ENCODE measurements at places on chromosomes 6 and 20. TPM values are rescaled to one million over a fixed set of nuclear protein-coding genes. Genes with fewer than 3 reads are reported as not detected.

DNA sequence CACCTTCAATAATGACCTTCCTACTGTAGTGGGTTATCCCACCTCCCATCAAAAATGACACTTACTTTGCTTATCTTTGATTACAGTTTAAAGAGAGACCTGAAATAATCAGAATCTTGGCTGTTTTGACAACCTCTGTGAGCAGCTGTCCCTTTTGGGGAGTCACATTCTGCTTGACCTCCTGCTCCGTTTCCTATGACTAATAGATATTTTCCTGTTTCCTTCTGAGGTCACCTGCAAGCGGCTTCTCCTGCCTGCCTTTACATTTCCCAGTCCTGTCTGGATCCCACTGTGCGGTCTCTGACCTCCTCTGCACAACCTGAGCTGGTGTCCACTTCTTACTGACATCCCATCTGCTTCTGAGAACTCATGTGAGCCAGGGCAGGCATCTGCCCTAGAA is 54.2 kb downstream of the TRAM2 start:
- DNase-seq, result peak; percentile 57

GRCh38 chr6:77686931-77687330 is 34.1 kb downstream of the MEI4 start:
- DNase-seq, result no peak

The MEP1A gene
- not detected for total RNA-seq

DNA sequence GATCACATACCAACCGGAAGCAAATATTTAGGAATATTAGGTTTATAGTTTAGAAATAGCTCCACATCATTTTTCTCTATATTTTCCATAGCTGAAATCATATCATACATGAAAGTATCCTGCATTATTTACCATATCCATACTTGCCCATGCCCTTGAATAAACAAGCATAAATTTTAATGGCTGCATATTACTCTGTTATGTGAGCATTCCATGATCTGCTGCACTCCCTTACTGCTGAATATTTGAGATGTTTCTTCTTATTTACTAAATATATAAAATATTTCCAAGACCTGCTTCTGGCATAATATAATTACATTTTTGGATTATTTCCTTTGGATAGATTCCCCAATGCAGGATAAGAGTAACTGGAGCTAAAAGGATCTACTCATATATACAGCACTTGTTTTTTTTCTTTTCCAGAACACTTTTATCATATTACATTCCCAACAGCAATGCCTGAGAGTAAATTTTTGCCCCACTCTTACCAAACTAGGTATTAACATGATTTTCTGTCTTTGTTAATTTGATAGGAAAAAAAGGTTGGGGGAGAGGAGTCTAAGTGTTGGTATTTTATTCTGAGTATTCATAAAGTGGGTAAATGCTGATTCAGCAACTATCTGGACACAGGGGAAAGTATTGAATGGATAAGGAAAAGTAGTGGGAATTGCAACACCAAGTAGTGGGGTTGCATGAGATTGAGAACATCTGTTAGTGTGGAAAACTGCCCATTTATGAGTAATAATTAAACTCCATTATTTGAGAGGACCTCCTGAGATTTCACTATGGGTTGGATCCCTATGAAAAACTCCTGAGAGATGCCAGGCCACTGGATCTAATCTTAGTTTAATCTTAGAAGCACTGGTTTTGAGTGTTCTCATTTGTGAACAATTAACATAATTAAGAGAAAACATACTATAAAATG is 76.0 kb downstream of the MAN1A1 start:
- peak; percentile 88 for DNase-seq

The RIPPLY2 gene
- not detected for total RNA-seq

GRCh38 chr20:25056690-25057233 is 1.2 kb downstream of the ACSS1 start:
- DNase-seq, result no peak

DNA sequence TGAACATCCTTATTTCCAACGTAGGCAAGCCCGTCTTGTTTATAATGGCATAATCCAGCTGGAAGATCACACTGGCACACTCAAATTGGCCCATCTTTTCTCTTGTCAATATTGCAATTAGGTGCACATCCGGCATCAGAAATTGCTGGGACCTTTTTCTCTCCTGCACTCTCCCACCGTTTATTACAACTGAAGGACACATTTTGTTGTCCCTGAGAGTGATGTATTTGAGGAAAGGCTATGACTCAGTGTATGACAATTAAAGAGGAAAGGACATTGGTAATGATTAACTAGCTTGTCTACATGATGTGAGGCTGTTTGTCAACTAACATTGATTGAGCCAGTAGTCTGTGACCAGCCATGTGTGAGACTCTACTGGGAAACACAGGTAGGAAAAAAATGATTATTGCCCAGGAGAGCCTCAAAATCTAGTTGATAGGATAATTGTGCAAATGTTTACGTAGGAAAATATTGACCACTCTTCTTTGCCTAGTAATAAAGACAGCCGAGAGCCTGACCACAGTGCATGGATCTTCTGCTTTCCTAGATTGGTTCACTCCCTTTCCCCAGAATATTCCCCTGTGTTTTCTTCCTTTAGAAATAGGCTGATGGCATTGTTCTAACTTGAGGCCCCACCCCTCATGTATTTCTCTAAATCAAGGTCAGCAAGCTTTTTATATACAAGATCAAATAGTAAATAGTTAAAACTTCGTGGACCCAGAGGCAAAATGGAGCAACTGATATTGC is 230.0 kb upstream of the BTBD3 start:
- DNase-seq, result no peak

DNA sequence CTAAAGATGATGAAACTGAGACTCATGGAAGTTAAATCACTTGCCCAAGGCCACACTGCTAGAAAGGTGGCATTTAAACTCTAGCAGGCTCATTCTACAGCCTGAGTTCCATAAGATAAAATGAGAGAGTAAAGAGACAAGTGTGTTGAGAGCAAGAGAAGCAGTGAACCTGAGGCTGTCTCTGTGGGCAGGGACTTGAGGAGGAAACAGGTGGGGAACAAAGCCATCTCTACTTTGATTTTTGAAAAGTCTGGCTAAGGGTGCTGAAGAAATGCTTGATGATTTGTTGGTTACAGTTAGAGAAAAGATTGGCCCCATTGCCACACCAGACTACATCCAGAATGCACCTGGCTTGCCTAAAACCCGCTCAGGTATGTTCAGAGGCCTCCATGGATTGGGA is 29.0 kb downstream of the GSS start:
- DNase-seq, result no peak

DNA sequence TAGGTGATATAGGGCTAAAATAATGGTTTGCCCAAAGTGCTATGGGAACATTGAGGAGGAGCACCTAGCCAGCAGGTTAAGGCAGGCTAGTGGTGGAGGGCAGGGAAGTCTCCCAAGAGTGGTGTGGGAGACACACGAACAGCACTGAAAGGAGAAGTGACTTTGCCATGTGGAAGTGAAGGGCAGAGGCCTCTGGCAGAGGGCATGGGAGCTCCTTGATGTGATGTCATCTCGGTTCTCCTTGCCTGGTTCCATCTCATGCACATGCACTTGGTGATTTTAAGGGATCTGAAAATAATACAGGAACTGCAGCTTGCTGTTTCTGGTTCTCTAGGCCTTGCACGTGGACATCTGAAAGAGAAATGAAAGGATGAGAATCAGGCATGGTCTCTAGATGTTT is 4.7 kb upstream of the MAP3K4 start:
- DNase-seq, result no peak

GRCh38 chr20:15674253-15675060 is 898.8 kb downstream of the KIF16B start:
- peak; percentile 19 for DNase-seq

GRCh38 chr6:25314509-25315175 is 35.5 kb downstream of the CARMIL1 start:
- DNase-seq, result no peak

- DNase-seq, result no peak
Observed at GRCh38 chr6:35036828-35037663, 104.1 kb downstream of the TCP11 start.

GRCh38 chr20:43558412-43559146 is at the start of gene SGK2:
SGK2 (plus strand) TSS chr20:43559027; CDS start chr20:43566496, 7,469 bp downstream.
- peak; percentile 29 for DNase-seq

GRCh38 chr20:64257107-64257757 is 1.7 kb downstream of the PCMTD2 start:
- no peak for DNase-seq

DNA sequence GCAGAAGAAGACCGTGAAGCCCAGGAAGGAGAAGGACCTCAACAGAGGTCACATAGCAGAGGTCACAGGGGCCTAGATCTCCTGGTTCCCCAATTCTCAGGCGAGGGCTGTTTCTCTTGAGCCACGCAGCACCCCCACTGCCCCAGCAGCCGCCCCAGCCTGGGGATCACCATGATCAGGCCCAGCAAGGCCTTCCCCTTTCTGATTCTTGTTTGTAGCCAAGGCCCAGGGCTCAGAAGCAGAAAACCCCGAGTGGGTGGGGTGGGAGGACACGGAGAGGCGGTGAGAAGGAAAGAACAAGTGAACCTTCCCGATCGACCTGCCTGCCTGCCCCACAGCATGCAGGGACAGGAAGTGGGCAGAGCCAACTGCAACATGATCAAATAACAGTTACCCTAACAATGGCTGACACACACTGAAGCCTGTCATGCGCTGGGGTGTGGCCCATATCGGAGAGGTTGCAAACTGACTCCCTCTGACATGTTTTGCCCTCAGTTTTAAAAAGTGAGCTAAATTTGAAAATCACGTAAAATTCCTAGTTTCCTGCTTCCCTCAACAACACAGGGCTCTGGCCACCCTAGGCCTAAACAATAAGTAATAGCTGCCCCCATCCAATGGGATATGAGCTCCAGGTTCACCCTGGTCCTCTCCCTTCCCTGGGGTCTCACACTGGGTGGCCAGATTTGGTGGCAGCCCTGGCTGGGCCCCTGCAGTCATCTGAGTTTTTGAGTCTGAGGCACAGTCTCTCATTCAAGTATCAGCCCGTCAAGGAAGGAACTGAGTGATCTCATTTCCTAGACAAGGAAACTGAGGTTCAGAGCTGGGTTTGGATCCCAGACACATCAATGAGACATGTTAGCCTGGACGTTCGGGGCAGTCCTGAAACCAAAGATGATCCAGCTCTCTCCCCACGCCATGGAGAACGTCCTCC is 6.5 kb downstream of the PEDS1 start:
- no peak for DNase-seq

The PKIB gene
- total RNA-seq, result not detected

DNA sequence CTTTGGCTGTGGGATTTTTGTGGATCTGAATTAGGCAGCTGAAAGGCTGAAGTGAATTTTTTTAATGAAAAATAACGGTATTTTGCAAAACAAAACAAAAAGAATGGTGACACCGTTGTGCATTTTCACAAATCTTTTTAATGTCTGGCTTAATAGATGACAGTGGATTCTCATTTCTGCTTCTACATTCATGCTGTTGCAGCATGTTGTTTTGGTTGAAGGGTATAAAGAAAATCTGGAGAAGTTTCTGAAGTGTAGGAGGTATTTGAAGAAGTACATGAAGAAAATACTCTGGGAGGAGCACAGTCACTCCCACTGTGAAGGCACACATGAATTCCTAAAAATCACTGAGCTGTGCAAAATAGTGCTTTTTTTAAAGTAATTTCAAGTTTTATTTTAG is 3.1 kb upstream of the MAP3K5 start:
- no peak for DNase-seq

- DNase-seq, result peak; percentile 83
Observed at GRCh38 chr20:53023732-53024520, 51.8 kb downstream of the TSHZ2 start.

DNA sequence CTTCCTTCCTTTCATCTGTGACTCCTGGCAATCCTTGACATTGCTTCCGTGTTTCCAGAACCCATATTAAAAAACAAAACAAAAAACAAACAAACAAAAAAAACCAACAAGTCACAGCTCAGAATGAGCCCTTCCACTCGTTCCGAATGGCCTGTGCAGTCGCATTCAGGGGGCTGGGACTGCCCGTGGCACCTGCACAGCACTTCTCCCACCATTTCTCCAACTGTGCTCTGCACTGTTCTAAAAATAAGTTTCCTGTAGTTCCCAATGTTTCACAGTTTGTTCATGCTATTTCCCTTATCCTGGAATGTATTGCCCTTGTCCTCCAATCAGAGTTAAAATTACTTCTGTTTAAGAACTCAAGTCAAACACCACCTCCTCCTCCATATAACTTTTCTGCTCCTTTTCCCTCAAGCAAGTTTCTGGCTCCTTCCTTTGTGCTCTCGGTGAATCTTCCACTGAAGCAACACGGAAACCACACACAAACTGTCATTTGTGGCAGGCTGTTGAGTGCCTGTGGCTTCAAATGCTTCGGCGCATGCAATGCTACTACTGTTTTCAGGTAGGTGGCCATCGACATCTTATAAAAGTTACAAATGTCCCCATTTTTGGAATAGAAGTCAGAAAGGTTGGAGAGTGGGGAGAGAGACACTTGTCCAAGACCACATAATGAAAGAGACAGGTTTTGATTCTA is 57.7 kb downstream of the PDE10A start:
- no peak for DNase-seq

DNA sequence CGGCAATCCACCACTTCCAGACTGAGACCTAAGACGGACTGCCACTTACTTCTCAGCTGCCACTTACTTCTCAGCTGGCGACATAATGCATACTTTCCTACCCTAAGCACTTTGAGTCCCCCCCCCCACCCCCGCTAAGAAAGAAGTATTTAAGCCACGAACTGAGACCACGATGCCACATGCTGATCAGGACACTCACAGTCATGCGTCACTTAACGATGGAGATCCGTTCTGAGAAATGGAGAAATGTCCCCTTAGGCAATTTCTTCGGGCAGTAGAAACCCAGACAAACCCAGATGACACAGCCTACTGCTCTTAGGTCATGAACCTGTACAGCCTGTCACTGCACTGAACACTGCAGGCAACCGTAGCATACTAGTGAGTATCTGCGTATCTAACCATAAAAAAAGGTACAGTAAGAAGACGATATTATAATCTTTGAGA is 690 bp downstream of the IFNGR1 start:
- peak; percentile 90 for DNase-seq

The CNR1 gene
- total RNA-seq, result not detected

DNA sequence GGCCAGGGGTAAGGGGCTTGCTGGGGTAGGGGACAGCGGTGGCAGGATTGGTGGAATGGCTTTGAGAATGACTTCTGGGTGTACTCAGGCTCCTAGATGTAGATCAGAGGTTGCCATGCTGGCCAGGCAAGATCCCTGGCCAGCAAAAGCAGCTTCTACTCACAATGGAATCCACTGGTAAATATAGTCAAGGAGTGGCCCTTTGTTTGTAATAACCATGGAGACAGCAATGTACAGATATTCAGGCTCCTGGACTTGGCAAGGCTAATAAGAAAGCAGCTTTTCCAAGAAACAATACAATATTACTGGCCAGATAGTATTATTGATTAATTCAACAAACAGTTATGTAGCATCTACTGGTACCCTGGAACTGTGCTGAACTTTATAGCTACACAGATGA is 37.9 kb downstream of the CDH26 start:
- no peak for DNase-seq
